ENCODE measurements at places on chromosomes 3 and 15.
A peak's percentile ranks its signal among the peaks of the same experiment; 100 is the strongest.

- no peak for DNase-seq
Observed at GRCh38 chr3:126714276-126714900, 10.3 kb downstream of the CHCHD6 start.

DNA sequence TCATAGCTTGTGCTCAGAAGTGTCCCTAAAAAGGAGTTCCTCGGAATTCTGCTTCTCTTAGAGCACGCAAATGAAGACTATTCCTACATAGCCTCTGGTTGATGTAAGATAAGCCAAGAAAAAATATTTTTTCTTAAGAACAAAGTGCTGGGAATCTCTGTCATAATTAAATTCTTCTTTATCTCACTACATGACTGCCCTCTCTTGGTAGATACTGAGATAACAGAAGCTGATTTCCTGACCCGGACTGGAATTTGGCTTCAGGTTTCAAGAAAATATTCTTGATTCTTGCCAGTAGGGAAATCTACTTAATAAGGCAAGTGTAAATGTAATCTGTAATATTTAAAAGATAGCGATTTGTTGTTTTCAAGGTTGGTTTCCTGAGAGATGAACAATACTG, 31.3 kb upstream of the SETMAR start:
- DNase-seq, result no peak

DNA sequence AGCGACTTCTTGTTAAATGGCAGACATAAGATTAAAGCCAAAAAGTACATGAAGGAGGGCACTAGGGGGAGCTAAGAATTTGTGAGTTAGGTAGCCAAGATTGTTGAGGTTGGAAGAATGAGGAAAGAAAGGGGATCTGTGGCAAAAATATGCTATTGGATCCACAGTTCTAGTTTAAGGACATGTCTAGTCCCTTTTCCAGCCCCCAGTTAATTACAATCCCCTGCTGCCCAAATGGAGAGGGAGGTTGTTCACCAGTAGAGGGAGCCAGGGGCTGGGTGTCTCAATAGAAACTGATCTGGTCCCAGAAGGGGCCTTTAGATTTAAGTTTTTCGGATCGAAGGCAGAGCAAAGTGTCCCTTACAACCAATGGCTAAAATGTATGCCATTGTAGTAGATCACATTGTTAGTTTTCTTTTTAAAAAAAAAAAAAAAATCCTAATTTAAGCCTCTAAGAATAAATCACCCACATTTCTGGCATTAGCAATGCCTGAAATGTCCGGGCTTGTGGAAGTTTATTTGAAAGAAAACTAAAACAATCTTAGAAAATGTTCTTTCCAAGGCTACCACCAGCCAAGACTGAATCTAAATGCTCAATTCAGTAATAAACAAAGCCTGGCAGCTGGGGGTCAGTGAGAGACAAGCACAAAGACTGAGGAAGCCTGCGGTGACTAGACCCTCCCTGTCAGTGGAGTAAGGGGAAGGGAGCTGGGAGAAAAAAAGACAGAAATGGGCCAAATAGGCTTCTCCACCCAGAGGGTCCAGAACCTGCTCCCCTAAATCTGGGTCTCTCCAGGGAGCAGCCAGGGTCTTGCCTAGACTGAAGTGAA, 7.1 kb downstream of the COL8A1 start:
- DNase-seq, result no peak

DNA sequence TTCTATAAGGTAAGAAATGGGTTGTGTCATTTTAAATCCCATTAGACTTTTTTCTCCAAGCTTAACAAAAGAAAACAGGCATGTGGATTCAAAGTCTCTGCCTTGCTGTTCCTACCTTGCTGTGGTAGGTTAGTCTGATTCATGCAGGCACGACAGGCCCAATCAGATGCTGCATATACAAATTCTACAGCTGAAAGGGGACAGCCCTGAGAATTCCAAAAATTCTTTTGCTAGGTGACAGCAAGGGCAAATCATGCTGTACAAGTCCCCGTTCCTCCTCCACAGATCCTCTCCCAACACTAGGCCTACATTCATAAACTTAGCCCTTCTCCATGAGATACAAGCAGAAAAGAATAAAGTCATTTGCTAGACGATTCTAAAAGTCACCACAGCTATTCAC, 161.2 kb upstream of the THBS1 start:
- no peak for DNase-seq

DNA sequence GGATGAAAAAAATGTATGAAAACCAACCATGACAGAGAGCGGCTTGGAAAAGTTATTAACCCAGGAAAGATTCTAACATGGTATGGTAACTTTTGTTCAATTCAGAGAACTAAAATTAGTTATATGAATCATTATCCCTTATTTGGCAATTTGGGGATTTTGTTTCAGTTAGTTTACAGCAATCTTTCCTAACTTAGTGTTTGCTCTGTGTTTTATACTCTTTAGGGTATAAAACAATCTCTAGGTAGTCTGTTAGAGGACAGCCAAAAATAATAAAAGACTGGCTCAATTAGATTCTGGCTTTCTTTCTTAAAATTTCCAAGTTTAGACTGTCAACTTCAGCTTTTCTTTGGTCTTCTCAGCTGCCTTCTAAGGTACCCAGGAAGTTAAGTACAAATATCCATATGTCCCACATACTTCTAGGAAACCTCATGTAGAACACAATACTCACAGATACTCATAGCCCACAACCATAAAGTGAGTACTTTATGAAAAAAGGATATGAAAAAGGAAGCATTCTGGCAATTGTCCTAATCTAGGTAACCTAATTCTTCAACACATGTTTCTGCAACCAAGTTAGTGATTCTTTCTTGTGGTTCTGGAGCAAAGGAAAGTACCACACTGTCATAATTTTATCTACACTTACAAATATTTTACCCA, 849.3 kb downstream of the ROBO1 start:
- DNase-seq, result no peak

- peak; percentile 53 for DNase-seq
Observed at GRCh38 chr3:115819785-115820384, 196.6 kb downstream of the GAP43 start.

DNA sequence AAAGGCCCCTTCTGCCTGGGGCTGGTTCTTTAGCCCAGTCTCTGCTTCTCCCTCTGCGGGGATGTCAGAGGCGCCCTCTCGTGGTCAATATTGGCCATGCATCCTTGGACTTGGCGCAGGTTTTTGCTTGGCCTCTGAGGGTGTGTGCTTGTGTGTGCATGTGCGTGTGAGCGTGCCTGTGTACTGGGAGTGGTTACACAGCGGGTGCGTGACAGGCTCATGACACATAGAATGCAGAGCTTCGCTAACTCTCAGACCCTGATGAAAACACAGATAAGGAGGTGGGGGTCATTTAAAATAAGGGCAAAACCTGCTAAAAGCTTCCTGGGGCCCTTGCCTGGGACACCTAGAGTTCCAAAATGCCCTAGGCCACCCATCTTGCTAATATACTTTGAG, 160.9 kb downstream of the SMAD6 start:
- DNase-seq, result peak; percentile 81

DNA sequence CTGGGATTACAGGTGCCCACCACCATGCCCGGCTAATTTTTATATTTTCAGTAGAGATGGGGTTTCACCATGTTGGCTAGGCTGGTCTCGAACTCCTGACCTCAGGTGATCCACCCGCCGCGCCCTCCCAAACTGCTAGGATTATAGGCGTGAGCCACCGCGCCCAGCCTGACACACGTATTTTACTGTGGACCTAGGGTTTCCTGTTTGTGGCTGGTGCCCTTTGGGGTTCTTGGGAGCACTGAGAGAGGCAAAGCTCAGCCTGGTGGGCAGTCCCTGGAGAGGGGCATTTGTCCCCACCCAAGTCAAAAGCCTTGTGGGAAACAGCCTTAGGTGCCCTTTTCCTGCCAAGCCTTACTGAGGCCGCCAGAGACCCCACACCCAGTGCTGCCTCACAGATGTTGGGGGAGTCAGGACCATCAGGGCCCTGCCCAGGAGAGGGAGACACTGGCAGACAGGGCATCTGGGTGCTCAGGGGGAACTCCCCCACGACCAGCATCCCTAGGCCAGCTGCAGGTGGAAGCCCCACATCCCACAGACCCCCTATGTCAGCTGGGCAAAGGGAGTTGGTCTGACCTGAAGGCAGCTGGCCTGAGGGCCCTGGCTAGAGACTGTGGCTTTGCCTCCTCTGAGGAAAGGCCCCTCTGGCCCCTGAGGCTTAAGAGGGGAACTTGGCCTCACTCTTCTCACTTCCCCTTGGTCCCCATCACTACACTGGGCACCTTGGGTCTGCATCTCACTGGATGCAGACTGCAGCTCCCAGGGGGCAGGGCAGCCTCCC, 35.1 kb downstream of the DNAH1 start:
- no peak for DNase-seq

GRCh38 chr3:16802389-16802788, 82.4 kb upstream of the PLCL2 start:
- no peak for DNase-seq

DNA sequence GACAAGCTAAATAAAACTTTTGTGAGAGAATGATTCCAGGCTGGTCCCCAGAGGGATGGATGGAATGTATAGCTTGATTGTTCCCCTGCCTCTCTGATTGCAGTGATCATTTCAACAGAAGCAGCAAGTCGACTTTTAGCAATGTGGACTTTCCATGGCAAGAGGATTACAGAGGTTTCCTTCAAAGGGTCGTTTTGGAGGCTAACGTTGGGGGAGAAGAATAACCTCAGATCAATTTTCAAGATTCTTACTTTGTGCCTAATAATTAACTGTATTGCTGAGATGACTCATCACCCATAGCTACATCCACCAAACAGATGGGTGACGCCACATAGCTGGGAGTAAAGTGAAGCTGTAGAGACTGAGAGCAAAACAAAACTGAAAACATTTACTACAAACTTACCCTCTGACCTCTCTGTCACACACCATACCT, 79.9 kb downstream of the GTPBP8 start:
- no peak for DNase-seq

DNA sequence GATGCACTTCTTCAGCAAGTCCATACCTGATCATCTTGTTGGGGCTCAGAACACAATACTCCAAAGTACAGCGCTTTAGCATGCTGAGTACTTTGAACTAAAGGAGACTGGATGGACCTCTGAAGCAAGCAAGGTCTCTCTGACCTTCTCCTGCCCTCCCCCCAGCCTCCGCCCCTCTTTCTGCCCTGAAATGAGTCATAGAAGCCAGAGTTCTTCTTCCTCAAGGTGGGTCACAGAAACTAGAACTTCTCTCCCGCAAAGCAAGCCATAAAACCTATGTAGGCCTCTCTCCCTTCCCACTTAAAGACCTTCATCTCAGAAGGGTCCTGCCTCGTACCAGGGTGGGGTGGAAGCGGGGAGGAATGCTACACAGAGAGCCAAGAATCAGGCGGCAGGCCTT, 230.5 kb upstream of the PROK2 start:
- no peak for DNase-seq

DNA sequence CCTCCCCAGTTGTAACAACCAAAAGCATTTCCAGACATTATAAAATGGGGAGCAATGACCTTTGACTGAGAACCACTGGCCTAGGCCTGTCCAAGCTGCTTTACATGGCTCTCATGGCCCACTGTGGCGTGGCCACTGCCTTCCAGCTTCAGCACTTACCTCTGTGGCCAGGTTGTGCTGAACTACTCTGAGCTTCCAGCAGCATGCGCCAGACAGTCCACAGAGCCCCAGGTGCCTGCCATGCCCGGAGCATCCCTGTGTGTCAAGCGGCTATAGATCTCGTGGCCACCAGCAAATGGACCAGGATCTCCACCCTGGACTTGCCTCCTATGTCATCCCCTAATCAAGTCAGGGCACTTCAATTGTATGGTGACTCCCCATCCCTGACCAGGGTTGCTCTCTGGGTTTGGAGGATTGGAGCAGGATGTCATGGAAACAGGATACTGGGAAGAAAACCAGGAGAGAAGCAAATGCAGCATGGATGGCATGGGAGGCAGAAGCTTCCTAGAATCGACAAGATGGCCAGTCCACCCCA, 199.7 kb downstream of the UACA start:
- no peak for DNase-seq

DNA sequence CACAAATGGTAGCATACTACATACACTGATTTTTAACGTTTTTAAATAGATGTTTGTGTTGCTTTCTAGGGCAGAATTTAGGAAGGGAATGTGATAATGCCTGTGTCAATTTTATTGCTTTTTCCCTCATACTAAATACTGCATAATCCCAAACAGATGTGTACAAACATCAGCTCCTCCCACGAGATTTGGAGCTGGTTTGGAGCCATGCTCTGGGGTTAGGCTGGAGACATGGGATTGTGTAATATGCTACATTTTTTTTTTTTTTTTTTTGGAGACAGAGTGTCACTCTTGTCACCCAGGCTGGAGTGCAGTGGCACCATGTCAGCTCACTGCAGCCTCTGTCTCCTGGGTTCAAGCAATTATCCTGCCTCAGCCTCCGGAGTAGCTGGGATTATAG, 80.1 kb downstream of the EBLN2 start:
- no peak for DNase-seq

GRCh38 chr3:150218236-150218635, 189.9 kb upstream of the TSC22D2 start:
- no peak for DNase-seq

DNA sequence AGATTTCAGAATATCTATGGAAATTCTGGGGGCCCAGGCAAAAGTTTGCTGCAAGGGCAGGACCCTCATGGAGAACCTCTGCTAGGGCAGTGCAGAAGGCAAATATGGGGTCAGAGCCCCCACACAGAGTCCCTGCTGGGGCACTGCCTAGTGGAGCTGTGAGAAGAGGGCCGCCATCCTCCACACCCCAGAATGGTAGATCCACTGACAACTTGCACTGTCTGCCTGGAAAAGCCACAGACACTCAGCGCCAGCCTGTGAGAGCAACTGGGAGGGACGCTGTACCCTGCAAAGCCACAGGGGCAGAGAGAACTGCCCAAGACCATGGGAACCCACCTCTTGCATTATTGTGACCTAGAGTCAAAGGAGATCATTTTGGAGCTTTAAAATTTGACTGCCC, 13.8 kb downstream of the CCNDBP1 start:
- no peak for DNase-seq

- DNase-seq, result no peak
Observed at GRCh38 chr3:175199961-175200360, 340.8 kb downstream of the NAALADL2 start.

GRCh38 chr3:155504682-155505081, 211.2 kb upstream of the STRIT1 start:
- no peak for DNase-seq

DNA sequence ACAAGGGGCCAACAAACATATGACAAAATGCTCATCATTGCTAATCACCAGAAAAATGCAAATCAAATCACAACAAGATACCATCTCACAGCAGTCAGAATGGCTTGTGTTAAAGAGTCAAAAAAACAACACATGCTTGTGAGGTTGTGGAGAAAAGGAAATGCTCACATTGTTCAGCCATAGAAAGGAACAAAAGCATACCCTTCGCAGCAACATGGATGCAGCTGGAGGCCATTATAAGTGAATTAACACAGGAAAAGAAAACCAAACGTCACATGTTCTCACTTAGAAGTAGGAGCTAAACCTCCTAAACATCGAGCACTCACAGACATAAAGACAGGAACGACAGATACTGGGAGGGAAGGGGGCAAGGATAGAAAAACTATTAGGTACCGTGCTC, 678.4 kb upstream of the GRM7 start:
- no peak for DNase-seq

DNA sequence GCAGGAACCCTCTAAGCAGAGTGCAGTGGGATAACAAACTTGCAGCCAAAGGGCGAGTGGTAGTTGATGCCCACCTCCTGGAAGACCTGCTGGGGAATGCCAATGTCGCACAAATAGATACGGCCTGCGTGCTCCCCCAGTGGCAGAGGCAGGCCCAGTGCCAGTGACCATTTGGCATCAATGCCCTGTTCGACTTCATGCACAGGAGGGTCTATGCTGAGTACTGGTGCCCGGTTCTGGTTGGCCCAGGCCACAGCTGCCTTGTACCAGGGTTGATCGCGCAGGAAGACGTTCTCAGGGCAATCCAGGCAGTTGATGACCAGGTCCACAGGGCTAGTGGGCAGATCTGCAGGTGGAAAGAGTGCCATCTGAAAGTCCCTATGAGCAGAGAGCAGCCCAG, 17.0 kb downstream of the CLK3 start:
- no peak for DNase-seq
